Activated naive CD4-positive, alpha-beta T cell treated with anti-CD3 and anti-CD28 coated beads for 36 hours (primary cell): ENCODE measurements at places on chromosomes 2 and 18. TPM values are rescaled to one million over a fixed set of nuclear protein-coding genes. Genes with fewer than 3 reads are reported as not detected.

GRCh38 chr2:168371273-168372019 lies 84.6 kb upstream of the CERS6 start:
- no peak overlapping the region for H3K4me3 ChIP-seq
- no peak overlapping the region for H3K27ac ChIP-seq
- no peaks in the 10 kb centered on the region for H3K36me3 ChIP-seq
- peaks cover 9% of the 10 kb centered on the region for H3K4me1 ChIP-seq

GRCh38 chr2:229673676-229674075 lies 40.7 kb downstream of the DNER start:
- no peak overlapping the region for H3K27ac ChIP-seq
- no peak for DNase-seq
- H3K4me1 ChIP-seq: no peaks in the 10 kb centered on the region
- H3K36me3 ChIP-seq: no peaks in the 10 kb centered on the region
- peaks cover 21% of the 10 kb centered on the region for H3K27me3 ChIP-seq
- H3K4me3 ChIP-seq: no peak overlapping the region

DNA sequence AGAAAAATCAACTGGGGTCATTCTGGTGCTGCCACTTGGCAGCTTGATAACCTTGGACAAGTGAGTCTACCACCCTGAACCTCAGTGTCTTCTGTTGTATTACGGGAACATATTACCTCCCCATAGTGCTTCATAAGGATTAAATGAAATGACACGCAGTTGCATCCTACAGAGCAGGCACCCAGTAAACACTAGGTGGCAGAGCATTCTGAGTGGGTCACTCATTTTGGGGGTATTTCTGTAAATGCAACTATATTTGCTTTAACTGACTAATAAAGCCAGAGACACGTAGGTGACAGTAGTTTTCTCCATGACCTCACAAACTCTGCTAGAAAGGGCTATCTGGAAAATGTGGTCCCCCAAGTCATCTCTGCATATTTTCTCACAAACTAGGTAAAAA lies 4.7 kb downstream of the CD226 start:
- no peak overlapping the region for H3K4me3 ChIP-seq
- H3K36me3 ChIP-seq: peaks cover 72% of the 10 kb centered on the region
- DNase-seq: peak; percentile 49

DNA sequence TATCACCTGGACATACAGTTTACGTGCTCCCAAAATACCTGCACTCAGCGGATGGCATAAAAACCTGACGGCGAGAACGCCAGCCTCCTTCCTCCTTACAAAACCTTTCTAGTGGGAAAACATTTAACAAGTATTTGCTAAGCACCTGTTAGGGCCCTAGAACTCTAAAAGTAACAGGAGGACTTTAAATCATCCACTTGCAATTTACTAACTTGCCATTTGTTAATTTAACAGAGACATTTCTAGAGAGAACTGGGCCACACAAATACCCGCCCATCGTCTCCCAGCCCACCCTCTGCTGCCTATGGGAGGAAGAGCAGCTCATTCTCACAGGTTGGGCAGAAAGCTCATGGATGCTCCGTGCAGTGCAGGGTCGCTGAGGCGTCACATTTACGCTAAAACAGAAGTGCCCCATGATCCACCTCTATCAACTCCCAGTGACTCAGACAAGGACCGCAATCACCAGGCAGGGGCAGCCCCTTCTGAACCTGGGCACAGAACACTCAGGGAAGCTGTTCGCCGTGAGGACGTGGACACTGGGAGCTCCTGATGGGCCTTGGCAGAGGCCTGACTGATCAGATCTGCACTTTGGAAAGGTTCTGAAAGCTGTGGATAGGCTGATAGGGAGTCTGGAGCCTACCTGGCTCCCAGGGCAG lies 106.9 kb downstream of the HDAC4 start:
- peak; percentile 89 for DNase-seq
- peaks cover 2% of the 10 kb centered on the region for H3K36me3 ChIP-seq
- peaks cover 6% of the 10 kb centered on the region for H3K27me3 ChIP-seq
- peak overlapping the region; percentile 80 for H3K27ac ChIP-seq
- H3K4me3 ChIP-seq: peak overlapping the region; percentile 68
- peaks cover 79% of the 10 kb centered on the region for H3K4me1 ChIP-seq

- H3K4me3 ChIP-seq: no peak overlapping the region
- H3K27me3 ChIP-seq: no peaks in the 10 kb centered on the region
- no peak for DNase-seq
- H3K27ac ChIP-seq: no peak overlapping the region
Observed at GRCh38 chr2:195479407-195479806, 177.6 kb upstream of the SLC39A10 start.

GRCh38 chr2:9417725-9418124 lies 5.6 kb downstream of the ITGB1BP1 start:
- no peaks in the 10 kb centered on the region for H3K27me3 ChIP-seq
- no peak overlapping the region for H3K27ac ChIP-seq
- no peak for DNase-seq
- peaks cover 40% of the 10 kb centered on the region for H3K36me3 ChIP-seq

GRCh38 chr2:207408086-207408794 lies 121.5 kb upstream of the CREB1 start:
- H3K27me3 ChIP-seq: no peaks in the 10 kb centered on the region
- H3K27ac ChIP-seq: no peak overlapping the region
- H3K4me3 ChIP-seq: no peak overlapping the region
- no peak for DNase-seq
- no peaks in the 10 kb centered on the region for H3K4me1 ChIP-seq

- H3K36me3 ChIP-seq: no peaks in the 10 kb centered on the region
- H3K27ac ChIP-seq: peak overlapping the region; percentile 15
- no peak overlapping the region for H3K4me3 ChIP-seq
Observed at GRCh38 chr2:147855316-147855715, 10.5 kb downstream of the ACVR2A start.

DNA sequence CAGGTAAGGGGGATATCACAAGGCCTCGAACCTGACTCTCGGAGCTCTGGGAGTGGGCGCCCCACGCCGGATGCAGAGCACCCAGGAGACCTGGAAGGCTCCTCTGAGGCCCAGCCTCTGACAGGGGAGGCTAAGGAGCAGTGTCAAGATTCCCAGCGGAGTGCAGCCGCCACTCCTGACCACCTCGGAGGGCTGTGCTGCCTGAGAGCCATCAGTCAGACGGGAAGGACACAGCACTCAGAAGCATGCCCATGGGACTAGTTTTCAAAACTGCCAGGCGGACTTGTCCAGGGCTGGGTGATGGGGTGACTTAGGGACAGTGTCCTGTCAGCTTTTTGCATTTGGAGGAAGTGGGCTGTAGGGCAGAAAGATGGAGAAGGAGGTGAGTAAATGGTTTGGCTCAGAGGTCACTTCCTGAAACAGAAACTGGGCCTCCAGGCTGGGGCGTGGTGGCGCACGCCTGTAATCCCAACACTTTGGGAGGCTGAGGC lies 34.6 kb upstream of the B3GNT7 start:
- no peak overlapping the region for H3K27ac ChIP-seq
- H3K4me3 ChIP-seq: no peak overlapping the region
- DNase-seq: no peak
- no peaks in the 10 kb centered on the region for H3K36me3 ChIP-seq
- H3K27me3 ChIP-seq: no peaks in the 10 kb centered on the region

GRCh38 chr18:73331212-73331772 lies 463.5 kb upstream of the NETO1 start:
- H3K27me3 ChIP-seq: no peaks in the 10 kb centered on the region
- DNase-seq: no peak
- no peak overlapping the region for H3K27ac ChIP-seq

- H3K4me3 ChIP-seq: no peak overlapping the region
- no peaks in the 10 kb centered on the region for H3K27me3 ChIP-seq
- no peak for DNase-seq
- no peaks in the 10 kb centered on the region for H3K4me1 ChIP-seq
Observed at GRCh38 chr2:176729706-176730569, 460.7 kb downstream of the MTX2 start.

GRCh38 chr2:181467966-181468707 lies 11.0 kb downstream of the ITGA4 start:
- H3K27me3 ChIP-seq: no peaks in the 10 kb centered on the region
- peak overlapping the region; percentile 60 for H3K27ac ChIP-seq
- peaks cover 84% of the 10 kb centered on the region for H3K4me1 ChIP-seq
- H3K36me3 ChIP-seq: peaks cover 23% of the 10 kb centered on the region
- H3K4me3 ChIP-seq: no peak overlapping the region

DNA sequence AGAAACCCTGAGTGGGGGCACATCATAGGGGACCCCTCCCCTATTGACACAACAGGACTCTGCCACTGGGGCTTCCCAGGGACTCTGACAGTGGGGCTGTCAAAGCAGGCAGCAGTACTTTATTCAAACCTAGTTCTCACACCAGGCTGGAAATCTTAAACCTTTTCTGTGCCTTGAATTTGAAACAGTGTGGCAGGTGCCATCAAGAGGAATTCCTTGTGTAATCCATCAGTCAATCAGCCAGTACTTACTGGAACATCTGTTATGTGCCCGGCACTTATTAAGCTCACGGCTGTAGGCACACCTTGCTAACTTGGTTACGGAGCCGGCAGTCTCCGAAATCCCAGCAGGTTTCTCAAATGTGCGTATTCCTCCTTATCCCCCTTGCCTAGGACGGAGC lies 12.0 kb downstream of the GLI2 start:
- H3K4me1 ChIP-seq: no peaks in the 10 kb centered on the region
- H3K27ac ChIP-seq: no peak overlapping the region
- no peaks in the 10 kb centered on the region for H3K36me3 ChIP-seq
- DNase-seq: no peak

GRCh38 chr2:187985923-187986322 lies 305.8 kb upstream of the GULP1 start:
- no peak overlapping the region for H3K4me3 ChIP-seq
- no peak for DNase-seq
- peaks cover 5% of the 10 kb centered on the region for H3K27me3 ChIP-seq
- H3K27ac ChIP-seq: no peak overlapping the region
- peaks cover 15% of the 10 kb centered on the region for H3K4me1 ChIP-seq
- H3K36me3 ChIP-seq: no peaks in the 10 kb centered on the region

GRCh38 chr2:81644189-81644588 lies 1339.6 kb upstream of the LRRTM1 start:
- no peak overlapping the region for H3K27ac ChIP-seq
- no peaks in the 10 kb centered on the region for H3K27me3 ChIP-seq
- H3K4me3 ChIP-seq: no peak overlapping the region
- H3K36me3 ChIP-seq: no peaks in the 10 kb centered on the region
- no peak for DNase-seq

DNA sequence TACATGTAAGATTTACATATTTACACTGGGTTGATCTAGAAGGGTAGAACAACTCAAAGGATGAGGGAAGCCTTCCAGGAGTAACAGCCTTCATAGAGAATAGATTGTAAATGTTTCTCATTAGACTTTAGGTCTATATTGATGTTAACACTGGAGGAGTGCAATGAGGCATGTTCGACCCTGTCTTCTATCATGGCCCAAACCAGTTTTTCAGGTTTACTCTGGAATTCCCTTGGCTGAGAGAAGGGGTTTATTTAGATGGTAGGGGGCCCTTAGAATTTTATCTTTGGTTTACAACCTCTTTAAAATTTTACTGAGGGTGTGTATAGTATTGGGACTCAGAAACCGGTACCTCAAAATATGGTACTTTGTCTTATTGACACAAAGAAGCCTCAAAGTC lies 634.9 kb upstream of the PIK3C3 start:
- H3K27me3 ChIP-seq: no peaks in the 10 kb centered on the region
- no peak overlapping the region for H3K4me3 ChIP-seq
- H3K27ac ChIP-seq: no peak overlapping the region
- no peak for DNase-seq

GRCh38 chr2:54457323-54458023 lies 1.3 kb downstream of the SPTBN1 start:
- peak overlapping the region; percentile 77 for H3K4me3 ChIP-seq
- H3K36me3 ChIP-seq: no peaks in the 10 kb centered on the region
- peaks cover 13% of the 10 kb centered on the region for H3K4me1 ChIP-seq
- H3K27ac ChIP-seq: no peak overlapping the region

GRCh38 chr2:17634997-17635396 lies 94.5 kb downstream of the VSNL1 start:
- H3K4me1 ChIP-seq: no peaks in the 10 kb centered on the region
- no peak for DNase-seq
- peaks cover 2% of the 10 kb centered on the region for H3K27me3 ChIP-seq
- no peaks in the 10 kb centered on the region for H3K36me3 ChIP-seq

- H3K4me1 ChIP-seq: no peaks in the 10 kb centered on the region
- H3K27ac ChIP-seq: no peak overlapping the region
- no peak overlapping the region for H3K4me3 ChIP-seq
- peaks cover 7% of the 10 kb centered on the region for H3K27me3 ChIP-seq
Observed at GRCh38 chr18:21164548-21165095, 53.0 kb upstream of the ROCK1 start.

GRCh38 chr18:47809420-47809819 lies 121.0 kb downstream of the SMAD2 start:
- no peaks in the 10 kb centered on the region for H3K4me1 ChIP-seq
- DNase-seq: no peak

DNA sequence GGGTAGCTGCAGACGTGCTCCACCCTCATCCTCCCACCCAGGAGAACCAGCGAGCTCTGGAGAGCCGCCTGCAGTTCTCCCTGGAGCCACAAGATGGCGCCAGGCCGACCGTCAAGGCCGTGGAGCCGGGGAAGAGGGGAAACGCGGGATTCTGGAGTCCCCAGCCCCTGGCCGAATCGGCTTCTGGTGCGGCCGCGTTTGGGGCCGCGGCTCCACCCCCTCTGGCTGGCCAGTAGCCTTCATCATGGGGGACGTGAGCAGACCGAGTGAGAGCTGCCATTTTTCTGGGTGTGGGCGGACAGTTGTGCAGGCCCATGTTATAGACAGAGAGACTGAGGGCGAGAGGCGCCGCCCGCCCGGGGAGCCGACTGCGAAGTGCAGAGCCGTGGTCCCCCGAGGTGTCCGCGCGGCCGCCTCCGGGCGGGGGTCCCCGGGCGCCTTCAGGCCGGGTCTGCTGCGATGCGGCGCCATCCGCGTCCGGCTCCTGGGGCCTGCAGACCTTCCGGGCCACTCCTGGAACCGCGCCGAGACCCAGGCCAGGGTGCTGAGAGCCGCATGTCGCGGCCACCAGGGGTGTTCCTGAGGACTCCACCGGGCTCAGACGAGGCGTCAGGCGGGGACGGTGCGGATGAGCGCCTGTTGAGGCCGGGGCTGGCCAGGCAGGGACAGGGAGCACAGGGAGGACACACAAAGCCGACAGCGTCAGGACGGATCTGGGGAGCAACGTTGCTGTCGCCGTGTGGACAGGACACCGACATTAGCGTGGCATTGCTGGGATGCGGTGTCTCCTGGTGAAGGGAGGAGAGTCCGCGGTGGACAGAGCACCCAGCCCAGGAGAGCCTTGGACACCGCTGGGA lies 418.2 kb upstream of the HS6ST1 start:
- H3K36me3 ChIP-seq: no peaks in the 10 kb centered on the region
- H3K4me3 ChIP-seq: no peak overlapping the region
- peaks cover 20% of the 10 kb centered on the region for H3K27me3 ChIP-seq
- peak; percentile 70 for DNase-seq
- H3K4me1 ChIP-seq: peaks cover 5% of the 10 kb centered on the region
- no peak overlapping the region for H3K27ac ChIP-seq

The HSBP1L1 gene
- total RNA-seq: 14.8 TPM

The CDK5R2 gene
- not detected for total RNA-seq

The TUBA4B gene
- not detected for total RNA-seq

The LYPD6B gene
- not detected for total RNA-seq

The RNASEH1 gene
- total RNA-seq: 24.0 TPM

The VSNL1 gene
- total RNA-seq: not detected

The NHEJ1 gene
- 26.6 TPM for total RNA-seq

The GRB14 gene
- total RNA-seq: not detected

The WDSUB1 gene
- 5.6 TPM for total RNA-seq

The ANKRD30BL gene
- not detected for total RNA-seq
